NK-92 treated with Interleukin-12 subunit alpha and Interleukin-12 subunit beta, amount 100 ng/mL, for 24 hours (cell line): ENCODE measurements at places on chromosomes 11 and 22.
A peak's percentile ranks its signal among the peaks of the same experiment; 100 is the strongest.

DNA sequence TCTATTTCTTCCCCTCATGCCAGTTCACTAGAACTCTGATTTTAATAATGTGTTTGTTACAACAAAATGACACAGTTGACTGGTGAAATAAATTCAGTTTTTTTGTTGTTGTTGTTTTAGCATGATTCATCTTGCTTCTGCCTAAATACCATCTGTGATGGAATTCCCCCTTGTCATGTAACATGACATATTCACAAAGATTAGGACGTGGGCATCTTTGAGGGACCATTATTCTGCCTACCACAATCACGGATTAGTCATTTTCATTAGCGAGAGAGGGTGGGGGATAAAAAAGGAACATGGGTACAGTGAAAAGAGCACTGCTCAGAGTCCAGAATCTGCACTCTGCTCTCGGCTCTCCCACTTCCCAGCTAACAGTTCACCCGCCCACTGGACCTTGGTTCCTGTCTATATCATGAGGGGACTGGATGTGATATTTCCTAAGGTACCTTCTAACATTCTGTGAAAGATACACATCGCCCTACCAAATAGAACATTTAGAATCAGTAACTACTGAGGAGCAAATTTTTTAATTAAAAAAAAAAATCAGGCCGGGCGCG, 11.3 kb downstream of the HTATIP2 start:
- DNase-seq: no peak

DNA sequence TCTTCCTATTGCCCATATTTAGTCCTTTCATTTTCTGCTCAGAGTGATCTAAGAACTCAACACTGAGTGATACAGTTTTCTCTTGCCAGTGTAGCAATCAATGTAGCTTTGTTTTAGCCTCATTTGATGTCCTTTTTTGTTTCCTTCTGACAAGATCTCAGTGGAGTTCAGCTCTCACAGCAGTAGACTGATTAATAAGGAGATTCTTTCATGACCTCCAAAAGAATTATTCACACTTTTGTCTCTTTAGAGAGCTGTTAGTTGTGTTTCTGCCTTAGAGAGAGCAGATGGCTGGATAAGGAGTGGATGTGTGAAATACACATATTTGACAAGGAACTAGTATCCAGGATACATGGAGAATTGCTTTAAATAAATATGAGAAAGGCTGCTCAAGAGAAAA, 6.6 kb upstream of the TMEM225 start:
- no peak for DNase-seq

DNA sequence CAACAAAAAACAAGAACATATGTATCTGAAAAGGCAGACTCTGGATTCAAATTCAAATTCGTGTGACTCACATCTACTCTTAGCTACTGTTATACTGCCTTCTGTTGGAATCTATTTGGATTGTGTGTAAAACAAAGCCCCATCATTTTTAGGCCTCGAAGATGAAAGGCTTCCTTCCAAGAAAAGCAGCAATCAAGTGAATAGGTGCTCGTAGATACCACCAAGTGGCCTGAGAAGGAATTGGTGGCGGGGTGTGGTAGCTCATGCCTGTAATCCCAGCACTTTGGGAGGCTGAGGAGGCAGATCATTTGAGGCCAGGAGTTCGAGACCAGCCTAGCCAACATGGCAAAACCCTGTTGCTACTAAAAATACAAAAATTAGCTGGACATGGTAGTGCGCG, 4.2 kb downstream of the GRAMD1B start:
- no peak for DNase-seq

- DNase-seq: no peak
Observed at GRCh38 chr22:43892183-43892894, 526 bp upstream of the PNPLA5 start.

DNA sequence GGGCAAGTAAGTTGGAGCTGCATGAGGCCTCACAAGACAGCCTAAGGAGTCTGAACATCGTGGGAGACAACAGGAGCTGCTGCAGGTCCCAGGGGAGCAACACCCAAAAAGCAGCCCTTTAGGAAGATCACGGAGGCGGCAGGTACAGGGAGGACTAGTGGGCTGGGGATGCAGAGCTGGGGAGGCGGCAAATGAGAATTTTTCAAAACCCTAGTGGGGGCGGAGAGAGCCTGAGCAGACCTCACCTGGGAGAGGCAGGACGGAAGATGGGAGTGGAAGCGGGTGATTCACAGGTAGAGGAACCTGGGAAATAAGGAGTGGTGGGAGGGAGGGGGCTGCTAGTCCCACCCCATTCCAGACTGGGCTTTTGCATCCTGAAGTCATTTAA, 42.1 kb downstream of the DKK3 start:
- DNase-seq: no peak

- no peak for DNase-seq
Observed at GRCh38 chr11:76668362-76669155, 2.0 kb downstream of the LRRC32 start.

- DNase-seq: peak; percentile 51
Observed at GRCh38 chr11:3947061-3947460, 91.6 kb downstream of the STIM1 start.

DNA sequence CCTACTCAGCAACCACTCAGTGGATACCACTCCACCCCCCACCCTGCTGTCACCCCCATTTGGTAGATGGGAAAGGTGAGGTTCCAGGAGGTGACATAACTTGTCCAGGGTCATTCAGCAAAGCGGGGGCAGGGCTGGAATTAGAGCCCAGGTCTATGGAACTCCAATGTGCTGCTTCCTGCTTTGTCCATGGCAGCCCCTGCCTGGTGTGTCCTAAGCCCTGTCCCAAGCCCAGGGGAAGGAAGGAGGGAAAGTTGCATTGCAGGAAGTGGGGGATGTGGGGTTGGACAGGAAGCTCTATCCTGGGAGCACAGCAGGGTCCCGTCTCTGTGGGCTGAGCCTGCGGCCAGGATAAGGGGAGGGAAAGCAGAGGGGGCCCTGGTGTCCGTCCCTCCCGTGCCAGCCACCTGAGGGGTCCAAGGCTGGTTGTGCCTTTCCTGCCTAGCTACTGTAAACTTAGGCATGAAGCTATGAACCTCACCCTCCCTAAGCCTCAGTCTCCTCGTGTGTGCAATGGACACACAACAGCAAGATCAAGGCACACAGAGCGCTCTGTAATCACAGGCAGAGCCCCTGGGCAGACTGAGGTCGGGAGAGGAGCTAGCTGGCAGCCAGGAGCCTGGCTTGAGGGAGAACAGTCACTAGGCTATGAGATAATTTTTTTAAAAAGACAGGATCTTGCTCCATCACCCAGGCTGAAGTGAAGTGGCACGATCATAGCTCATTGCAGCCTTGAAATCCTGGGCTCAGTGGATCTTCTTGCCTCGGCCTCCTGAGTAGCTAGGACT, 12.9 kb downstream of the GAL3ST1 start:
- DNase-seq: no peak

DNA sequence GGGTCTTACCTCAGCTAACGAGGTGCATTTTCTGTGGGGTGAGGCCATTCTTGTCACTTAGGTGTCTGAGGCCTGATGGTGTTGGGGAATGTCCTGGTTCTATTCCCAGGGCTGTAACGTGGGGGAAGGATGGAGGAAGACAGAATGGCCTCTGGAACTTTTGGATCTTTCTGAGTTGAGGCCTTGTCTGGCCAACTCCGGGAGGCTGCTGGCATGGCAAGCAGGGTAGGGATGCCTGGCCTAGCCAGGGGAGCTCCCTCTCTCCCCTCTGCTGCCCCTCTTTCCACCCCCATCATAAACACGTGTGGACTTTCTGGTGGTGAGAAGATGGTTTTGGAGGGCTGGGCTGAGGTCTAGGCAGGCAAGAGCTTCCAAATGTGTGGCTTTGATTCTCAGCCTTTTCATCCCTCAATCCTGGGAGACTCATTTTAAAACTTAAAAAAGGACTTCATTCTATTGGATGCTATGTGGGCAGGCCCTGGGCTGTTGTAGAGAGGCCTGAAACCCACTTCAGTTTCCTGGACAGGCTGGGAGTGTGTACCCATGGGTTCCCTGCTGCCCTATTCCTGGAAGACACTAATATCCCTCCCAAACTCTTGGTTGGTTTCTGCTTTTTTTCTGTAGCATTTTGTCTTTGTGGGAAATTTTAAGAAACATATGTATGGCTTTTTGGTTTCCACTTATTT, 30.9 kb downstream of the ZBTB16 start:
- no peak for DNase-seq

DNA sequence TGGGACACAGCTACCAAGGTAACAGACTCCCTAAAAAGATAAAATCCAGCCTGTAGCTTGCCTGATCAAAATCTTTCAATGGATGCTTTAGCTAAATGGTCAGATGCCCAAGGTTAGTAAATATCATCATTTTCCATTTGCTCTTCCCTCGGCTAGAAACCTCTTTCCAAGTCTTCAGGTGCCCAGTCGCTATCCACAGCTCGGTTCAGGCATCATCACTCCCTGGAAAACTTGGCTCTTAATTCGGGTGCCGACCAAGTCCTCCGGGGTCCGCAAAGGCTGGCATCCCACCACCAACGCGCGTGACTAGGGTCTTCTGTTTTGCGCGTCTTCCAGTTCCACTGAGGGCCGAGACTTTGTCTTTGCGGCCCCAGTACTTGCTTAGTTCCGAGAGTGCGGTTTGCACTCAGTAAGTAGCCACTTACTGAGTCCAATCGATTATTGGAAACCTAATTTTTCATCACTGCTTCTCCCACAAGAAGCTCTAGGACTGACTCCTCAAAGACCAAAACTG, 44.3 kb downstream of the OR4D9 start:
- DNase-seq: no peak

DNA sequence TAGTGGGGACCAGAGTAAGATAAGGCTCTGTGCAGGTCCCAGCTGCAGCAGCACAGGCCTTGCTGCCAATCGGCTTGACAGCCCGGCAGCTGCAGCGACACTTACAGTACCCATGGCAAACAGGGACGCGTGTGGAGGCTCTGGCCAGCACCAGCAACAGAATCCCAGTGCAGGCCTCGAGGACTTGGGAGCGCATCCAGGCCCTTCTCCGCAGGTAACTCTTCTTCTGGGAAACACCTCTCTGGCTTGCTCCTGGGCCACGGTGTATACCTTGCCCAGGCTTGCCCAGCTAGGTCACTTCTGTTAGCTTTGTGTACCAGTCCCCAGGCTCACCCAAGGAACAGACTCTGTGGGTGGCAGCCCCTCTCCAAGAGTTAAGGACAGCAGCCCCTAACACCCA, 126.7 kb downstream of the CTTN start:
- no peak for DNase-seq

GRCh38 chr11:57675176-57675941, 7.4 kb downstream of the ZDHHC5 start:
- DNase-seq: no peak

DNA sequence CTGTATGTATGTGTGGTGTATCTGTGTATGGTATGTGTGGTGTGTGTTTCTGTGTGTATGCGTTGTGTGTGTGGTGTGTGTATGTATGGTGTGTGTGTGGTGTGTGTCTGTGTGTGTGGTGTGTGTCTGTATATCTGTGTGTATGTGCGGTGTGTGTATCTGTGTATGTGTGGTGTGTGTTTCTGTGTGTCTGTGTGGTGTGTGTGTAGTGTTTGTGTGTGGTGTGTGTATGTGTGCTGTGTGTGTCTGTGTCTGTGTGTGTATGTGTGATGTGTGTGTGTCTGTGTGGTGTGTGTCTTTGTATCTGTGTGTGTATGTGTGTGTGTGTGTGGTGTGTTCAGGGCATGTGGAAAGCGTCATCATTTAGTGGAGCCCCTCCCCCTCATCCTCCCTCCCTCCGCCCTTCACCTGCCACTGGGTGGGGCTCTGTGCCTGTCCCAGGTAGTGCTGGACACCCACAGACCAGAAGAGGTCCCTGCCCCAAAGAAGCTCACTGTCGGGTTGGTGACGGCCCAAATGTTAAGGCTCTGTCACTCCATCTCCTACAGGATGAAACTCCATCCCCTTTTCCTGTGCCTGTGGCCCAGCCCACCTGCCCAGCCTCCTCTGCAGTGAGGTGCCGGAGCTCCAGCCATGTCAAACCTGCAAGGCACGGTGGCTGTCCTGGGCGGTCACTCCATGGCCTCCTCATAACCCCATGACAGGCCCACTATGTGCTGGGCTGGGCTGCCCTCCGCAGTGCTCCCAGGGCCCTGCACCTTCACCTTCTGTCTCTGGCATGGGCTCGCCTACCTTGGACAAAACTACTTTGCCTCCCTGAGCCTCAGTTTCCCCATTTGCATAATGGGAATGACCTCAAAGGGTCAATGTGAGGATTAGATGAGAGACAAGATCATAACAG, 23.4 kb upstream of the SHISAL1 start:
- DNase-seq: no peak

DNA sequence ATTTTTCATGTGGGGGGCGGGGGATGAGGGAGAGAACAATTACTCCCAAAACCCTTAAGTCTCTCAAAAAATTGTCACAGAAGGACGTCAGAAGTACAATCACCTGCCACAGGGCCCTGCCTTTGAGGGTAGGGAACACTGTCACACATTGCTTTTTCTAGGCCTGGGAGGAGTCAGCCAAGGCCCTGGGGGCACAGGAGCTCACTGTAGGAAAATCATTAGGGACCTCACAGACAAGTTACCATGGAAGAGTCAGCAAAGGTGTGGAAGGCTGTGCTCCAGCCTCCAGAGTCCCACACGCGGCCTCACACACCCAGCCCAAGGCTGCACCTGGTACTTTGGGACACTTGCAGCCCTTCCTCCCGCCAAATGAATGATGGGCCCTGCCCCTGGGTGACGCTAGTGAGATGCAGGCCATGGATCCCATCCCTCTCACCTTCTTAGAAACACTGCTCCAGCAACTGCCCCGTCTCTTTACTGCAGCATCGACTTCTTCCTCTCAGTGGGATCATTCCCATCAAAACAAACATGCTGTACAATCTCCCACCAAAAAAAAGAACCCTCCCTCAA, 3.3 kb downstream of the PLEKHA7 start:
- no peak for DNase-seq

DNA sequence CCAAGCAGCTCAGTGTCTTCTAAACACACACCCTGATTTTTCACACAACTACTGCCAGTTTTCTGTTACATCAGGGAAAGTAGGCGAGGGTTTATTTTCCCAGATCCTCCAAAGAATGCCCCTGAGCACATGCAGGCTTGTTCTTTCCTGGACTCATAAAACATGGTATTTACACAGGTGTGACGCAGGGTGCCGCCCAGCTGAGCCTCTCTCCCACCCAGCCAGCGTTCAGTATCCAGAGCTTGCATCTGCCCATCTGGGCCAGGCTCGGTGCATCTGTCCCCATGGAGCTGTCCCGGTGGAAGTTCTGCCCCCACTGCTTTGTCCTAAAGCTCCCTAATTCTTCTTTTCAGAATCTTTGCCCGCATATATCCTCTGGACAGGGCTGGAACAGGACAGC, 44.8 kb upstream of the ISX start:
- DNase-seq: no peak

DNA sequence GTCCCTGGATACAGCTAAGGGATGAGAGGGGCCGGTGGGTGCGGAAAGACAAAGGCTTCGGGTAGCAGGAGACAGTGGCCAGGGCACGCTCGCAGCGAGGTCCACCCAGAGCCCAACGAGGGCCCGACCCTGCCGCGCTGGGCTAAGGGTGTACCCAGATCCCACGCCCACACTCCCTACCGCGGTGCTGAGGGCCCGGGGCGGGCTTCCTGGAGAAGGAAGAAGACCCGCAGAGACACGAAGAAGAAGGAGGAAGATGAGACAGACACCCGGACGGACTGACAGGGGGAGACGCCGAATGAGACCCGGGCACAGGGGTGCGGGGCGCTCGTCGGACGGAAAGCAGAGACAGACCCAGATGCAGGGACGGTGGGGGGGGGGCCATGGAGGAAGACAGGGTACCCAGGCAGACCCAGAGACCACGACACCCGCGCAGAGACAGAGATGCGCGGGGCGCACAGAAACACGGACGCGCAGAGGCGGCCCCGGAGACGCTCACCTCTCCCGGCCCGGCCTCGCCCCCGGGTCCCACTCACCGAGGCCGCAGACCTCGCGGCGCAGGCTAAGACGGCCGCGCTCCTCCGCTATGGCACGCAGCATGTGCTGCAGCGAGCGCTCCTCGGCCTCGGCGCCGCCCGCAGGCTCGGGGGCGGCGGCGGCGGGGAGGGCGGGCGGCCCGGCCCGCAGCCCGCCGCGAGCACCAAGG, 437 bp downstream of the KIAA0930 start:
- no peak for DNase-seq
